ENCODE measurements at places on chromosomes 6 and 20.
A peak's percentile ranks its signal among the peaks of the same experiment; 100 is the strongest.

GRCh38 chr6:33140556-33140955, 51.7 kb downstream of the COL11A2 start:
- DNase-seq, result no peak

GRCh38 chr6:12147557-12148316, 135.6 kb downstream of the HIVEP1 start:
- peak; percentile 27 for DNase-seq

DNA sequence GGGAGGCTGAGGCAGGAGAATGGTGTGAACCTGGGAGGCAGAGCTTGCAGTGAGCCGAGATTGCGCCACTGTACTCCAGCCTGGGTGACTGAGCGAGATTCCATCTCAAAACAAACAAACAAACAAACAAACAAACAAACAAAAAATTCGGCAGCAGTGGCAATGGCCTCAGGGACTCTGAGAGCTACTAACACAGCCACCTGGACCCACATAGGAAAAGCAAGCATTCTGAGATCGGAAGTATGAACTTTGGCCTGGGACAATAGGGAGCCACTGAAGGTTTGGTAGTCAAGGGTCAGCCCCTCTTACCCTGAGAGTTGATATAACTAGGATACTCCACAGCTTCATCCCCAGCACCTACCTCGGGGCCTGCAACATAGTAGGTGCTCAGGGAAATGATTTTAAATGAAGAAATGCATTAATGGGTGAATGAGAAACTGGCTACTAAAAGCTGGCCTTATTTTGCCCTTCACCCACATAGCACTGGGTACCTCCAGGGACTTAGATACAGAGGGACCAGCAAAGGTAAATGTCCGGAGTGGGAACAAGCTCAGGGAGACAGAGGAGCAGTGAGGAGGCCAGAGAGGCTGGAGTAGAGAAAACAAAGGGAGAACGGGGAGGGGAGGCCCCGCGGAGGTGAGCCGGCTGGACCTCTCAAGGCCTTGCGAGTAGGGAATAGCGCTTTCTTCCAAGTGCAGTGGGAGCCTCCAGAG, 46.6 kb upstream of the PTGIS start:
- DNase-seq, result no peak

DNA sequence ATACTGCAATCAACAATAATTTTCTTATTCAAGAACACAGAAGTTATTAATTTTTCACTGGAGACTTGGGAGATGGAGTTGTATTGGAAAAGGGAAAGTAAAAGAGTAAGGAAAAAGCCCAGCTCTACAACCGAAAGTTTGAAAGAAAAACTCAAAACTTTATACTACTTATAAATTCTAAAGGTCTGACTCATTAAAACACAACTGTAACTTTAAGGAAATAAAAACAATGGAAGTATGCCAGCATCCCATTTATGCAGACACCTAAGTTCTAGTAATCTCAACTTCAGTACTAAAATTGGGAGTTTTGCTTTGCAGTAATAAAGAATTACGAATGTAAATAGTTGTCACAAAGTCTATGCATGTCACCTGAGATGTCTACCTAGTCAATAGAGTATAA, 80.6 kb downstream of the IRAK1BP1 start:
- DNase-seq, result peak; percentile 68

DNA sequence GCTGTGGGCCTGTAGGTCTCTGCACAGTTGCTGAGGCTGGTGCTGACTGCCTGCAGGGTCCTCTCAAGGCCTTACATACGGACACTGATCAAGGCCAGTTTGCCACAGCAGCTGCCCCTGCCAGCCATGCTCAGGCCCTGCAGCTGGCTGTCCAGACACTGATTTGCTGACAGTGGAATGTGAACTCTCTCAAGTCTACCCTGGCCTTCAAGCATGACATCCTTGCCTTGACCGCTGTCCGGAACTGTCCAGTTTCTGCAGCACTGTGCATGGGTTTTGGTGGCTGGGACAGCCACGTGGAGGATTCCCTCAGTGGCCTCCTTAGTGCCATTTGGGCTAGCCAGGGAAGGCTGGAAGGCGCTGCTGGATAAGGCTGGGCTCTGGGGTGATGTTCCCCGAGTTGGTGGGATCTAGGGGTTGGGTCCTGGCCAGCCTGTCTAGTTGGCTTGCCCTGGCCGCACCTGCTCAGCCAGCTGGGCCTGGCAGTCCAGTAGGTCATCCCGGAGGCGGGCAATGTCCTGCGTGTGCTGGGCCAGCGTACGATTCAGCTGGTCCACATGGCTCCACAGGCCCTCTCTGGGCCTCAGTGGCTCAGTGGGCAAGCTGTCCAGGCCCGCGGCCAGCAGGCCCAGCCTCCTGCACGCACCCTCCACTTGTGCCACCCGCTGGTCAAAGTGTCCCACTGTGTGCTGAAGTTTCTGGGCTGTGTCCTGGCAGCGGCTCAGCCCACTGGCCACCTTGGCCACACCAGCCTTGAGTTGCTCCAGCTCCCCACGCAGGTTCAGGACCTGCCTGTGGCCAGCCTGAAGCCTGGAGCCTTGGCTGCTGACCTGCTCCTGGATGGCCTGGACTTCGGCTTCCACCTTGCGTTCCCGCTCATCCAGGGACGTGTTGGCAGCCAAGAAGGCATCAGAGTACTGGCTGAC, 5.5 kb downstream of the EMILIN3 start:
- DNase-seq, result no peak

GRCh38 chr20:51643390-51643789, 100.9 kb upstream of the NFATC2 start:
- no peak for DNase-seq

DNA sequence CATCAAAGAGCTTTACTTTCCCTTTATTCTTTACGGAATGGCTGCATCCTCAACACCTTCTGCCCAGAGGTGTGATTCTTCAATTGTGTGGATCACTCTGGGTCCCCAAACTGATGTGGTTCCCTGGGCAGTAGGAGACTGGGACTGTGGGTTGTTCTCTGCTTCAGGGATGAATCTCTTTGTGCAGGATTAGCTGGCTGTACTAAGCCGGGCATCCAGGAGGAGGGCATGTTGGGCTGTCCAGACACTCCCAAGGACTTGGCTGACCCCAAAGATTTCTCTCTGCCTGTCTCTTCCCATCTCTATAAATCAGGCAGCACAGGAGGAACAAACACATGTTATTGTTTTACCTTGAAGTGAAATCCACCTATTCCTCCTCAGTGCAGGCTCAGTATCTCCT, 15.3 kb downstream of the FARS2 start:
- no peak for DNase-seq

DNA sequence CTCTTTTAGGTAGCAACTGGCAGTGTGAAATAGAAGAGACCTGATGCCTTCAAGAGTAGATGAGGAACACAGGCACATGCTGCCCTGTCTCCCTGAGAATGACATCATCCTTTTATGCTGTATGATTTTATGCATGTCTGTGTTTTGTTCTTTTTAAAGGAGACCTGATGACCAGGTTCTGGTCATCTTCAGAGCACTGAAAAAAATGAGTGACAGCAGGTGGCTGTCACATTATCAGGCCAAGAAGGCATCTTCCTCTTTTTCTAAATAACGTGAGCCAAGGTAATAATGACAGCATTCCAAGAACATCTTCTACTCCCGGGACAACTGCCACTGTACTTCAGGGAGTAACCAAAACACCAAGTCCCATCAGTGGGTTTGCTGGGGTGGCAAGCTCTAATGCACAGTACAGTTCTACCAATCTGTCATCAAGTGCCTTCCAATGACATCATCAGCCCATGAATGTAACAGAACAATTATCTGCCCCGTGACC, 28.9 kb downstream of the CNKSR3 start:
- no peak for DNase-seq

GRCh38 chr20:9646375-9646774, 132.0 kb downstream of the LAMP5 start:
- DNase-seq, result no peak

DNA sequence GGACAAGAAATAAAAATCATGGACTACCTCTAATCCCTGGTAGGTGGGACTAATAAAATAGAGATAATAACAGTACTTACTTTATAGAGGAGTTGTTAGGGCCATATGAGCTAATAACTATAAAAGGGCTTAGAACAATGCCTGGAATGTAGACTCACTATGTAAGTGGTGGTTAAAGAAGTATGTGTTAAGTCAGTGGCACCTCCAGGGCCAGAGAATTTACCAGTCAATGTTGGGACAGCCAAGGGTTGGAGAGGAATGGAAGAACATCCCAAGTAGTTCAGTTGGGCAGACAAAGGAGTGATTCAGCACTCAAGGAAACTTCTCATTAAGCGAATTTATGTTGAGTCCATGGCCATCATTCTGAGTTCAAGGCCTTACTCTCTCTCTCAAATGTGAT, 116.8 kb downstream of the OTOR start:
- no peak for DNase-seq

DNA sequence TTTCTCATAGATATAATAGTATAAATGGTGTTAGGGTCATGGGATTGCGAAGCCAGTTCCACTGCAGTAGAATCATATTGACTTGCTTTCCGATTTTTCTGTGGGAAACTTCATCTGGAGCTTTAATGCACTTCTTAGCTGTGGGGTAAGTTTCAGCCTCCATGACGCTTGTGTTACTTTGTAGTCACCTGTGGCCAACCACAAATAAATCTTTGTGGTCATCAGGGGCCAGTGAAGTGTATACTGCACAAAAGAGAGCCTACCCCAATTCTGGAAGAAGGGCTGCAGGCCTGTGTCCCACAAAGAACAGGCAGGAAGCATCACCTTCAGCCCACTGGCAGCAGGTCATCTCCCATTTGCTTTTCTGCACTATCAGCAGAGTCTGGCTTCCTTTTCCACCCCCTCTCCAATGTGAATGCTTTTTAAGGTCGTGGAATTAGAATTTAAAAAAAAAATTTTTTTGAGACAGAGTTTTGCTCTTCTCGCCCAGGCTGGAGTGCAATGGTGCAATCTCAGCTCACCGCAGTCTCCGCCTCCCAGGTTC, 32.0 kb downstream of the MTHFD1L start:
- no peak for DNase-seq

GRCh38 chr6:87241304-87241703, 81.1 kb upstream of the SMIM8 start:
- no peak for DNase-seq

- DNase-seq, result peak; percentile 37
Measured at GRCh38 chr20:46056970-46057855, 28.2 kb downstream of the SLC12A5 start.

DNA sequence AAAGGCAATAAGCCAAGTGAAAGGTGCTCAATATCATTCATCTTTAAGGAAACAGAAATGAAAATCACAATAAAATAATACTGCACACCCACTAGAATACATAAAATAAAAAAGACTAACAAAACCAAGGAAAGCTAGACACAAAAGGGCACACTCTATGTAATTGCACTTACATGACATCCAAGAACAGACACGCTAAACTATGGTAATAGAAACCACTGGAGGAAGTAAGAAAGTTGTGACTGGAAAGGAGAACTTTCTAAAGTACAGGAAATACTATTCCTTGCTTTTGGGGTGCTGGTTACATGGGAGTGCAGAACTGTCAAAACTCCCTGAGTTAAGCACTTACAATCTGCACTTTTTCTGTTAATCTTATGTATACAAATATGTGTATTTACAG, 253.7 kb upstream of the RUNX2 start:
- no peak for DNase-seq

DNA sequence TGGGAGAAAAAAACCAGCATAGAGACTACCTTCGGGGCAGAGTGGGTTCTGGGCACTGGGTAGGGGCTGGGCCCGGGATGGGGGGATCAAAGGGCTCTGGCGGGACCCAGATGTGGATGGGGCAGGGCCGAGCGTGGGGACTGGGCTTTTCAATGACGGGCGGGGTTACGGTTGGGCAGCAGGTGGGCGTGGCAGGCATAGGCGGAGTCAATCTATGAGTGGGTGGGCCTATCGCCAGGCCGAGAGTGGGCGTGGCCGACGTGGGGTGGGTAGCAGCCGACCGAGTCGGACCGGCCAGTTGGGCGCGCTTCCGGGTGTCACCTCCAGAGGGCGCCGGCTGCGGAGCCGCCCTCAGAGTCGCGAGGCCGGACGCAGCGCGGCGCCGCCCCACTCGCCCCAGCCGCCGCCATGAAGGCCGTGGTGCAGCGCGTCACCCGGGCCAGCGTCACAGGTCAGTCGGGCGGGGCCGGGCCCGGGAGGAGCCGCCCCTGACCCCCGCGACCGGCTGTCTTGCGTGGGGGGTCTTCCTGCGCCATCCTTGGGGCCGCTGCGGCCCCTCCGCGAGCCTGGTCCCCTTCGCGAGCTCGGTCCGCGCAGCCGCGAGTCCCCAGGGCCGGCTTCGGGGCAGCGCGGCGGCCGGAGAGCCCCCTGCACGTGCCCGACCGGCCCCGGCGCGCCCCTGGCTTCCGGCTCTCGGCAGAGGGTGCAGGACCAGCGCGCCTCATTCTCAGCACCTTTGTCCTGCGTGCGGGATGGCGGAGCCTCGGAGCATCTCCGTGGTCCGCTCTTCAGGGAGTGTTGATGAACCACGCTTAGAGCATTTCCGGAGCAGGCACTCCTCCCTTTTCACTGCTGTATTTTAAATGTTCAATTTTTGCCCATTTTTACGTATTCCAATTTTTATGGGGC, at the start of gene DTD1:
DTD1 (plus strand) TSS at position 390 of the 909 bp plus-strand sequence; CDS start at position 409, 19 bp downstream.
- DNase-seq, result peak; percentile 88

DNA sequence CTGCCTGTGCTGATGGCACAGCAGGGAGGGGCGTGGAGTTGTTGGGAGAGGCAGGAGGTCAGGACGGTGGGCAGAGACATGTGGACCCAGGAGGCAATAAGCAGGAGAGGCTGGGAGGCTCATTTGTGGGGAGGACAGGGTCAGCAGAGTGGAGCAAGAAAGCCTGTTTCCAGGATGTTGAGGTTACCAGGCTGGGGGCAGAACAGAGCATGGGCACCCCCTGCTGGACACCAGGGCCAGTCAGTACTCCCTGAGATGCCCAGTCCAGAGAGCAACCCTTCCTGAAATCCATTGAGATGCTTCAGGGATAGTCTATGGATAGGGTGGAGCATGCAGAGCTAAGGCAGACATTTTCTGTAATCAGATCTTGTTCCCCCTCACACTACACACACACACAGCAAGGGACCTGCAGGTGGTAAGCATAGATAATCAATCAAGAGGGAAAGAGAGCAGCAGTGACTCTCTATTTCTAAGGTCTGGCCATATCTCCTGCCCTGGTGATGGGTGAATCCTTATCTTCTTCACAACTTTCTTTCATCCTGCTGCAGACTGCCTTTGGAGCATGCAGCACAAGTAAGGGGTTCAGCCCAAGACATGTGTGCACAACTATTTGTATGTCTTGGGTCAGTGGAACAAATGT, 41.7 kb downstream of the MOCS1 start:
- peak; percentile 76 for DNase-seq

DNA sequence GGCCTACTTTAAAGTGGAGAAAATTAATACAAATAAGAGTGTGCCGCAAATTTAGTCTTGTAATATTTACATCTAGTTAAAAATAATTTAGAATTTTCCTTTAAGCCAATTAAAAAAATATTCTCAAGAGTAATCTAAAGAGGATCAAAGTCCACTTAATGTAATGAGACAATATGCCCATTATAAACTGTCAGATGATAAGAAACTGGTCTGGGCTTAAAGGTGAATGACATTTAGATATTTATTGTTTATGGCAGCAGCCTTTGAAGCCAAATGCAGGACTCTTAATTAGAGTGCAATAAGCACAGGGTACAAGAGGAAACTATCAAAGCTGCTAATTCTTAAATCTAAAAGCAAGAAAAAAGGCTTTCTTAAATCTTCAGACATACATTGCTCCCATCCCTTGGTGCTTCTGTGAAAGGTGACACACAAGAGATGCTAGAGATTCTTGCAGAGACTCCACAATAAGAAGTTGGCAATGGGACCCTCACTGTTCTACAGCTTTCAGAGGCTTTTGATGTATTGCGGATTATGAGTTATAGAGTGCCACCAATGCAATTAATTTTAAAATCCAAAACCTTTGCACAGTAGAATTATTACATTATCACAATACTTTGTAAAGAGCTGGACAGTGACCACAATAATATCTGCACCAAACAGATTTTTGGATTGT, 116.1 kb downstream of the MAN1A1 start:
- DNase-seq, result no peak

Data from EL (cell line).